CD4-positive, alpha-beta T cell (primary cell): ENCODE measurements at places on chromosomes 2 and 18. TPM values are rescaled to one million over a fixed set of nuclear protein-coding genes. Genes with fewer than 3 reads are reported as not detected.

Gene HRH4
- 0.34 TPM for total RNA-seq

- DNase-seq, result no peak
- peaks cover 37% of the 10 kb centered on the region for H3K4me1 ChIP-seq
- peaks cover 30% of the 10 kb centered on the region for H3K36me3 ChIP-seq
- H3K27ac ChIP-seq, result no peak overlapping the region
Observed at GRCh38 chr2:98519156-98519555, 74.5 kb downstream of the INPP4A start.

DNA sequence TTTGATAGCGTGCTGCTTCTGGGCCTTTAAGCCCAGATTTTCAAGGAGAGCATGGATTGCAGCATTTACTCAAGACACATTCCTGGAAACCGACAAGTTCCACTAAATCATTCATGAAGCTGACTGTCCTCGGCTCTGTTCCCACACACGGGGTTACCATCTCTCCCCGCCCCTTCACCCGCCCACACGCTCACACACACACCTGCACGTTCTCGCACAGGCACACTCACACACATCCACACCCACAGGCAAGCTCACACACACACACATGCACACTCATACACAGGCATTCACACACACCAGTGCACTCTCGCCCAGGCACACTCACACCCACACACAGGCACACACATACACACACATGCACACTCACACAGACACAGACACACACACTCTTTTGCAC is 150.0 kb upstream of the AGAP1 start:
- H3K27ac ChIP-seq, result no peak overlapping the region
- H3K4me1 ChIP-seq, result no peaks in the 10 kb centered on the region
- H3K27me3 ChIP-seq, result peaks cover 12% of the 10 kb centered on the region
- no peaks in the 10 kb centered on the region for H3K36me3 ChIP-seq
- no peak overlapping the region for H3K4me3 ChIP-seq

- DNase-seq, result no peak
- H3K4me3 ChIP-seq, result no peak overlapping the region
- H3K4me1 ChIP-seq, result no peaks in the 10 kb centered on the region
- no peak overlapping the region for H3K27ac ChIP-seq
- no peaks in the 10 kb centered on the region for H3K36me3 ChIP-seq
- H3K27me3 ChIP-seq, result no peaks in the 10 kb centered on the region
Observed at GRCh38 chr18:79662034-79662433, 17.6 kb upstream of the CTDP1 start.

DNA sequence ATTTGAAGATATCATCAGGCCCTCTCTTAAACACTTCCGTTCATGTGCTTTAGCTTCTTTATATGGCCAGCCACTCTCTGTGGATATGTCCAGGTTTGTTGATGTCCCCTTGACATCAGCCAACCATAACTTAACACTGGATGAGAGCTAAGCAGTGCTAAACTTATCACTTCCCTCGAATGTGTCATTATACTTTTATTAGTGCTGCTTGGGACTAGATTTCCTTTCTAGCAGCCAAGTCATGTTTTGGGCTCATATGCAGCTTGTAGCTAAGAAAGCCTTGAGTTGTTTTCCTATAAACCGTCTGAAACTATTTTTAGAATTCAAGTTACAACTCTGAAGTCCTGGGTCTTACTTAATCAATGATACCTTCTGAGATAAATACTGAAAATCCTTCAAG is 144.8 kb upstream of the TNP1 start:
- no peaks in the 10 kb centered on the region for H3K4me1 ChIP-seq
- H3K4me3 ChIP-seq, result no peak overlapping the region
- no peaks in the 10 kb centered on the region for H3K36me3 ChIP-seq
- H3K27me3 ChIP-seq, result no peaks in the 10 kb centered on the region

Gene KCNG2
- not detected for total RNA-seq

Gene AQP12B
- not detected for total RNA-seq

GRCh38 chr2:1910592-1911246 is 166.4 kb upstream of the PXDN start:
- H3K4me3 ChIP-seq, result no peak overlapping the region
- no peak overlapping the region for H3K27ac ChIP-seq
- DNase-seq, result no peak
- no peaks in the 10 kb centered on the region for H3K27me3 ChIP-seq

Gene FAM237A
- total RNA-seq, result not detected

Gene USP37
- total RNA-seq, result 20.2 TPM

DNA sequence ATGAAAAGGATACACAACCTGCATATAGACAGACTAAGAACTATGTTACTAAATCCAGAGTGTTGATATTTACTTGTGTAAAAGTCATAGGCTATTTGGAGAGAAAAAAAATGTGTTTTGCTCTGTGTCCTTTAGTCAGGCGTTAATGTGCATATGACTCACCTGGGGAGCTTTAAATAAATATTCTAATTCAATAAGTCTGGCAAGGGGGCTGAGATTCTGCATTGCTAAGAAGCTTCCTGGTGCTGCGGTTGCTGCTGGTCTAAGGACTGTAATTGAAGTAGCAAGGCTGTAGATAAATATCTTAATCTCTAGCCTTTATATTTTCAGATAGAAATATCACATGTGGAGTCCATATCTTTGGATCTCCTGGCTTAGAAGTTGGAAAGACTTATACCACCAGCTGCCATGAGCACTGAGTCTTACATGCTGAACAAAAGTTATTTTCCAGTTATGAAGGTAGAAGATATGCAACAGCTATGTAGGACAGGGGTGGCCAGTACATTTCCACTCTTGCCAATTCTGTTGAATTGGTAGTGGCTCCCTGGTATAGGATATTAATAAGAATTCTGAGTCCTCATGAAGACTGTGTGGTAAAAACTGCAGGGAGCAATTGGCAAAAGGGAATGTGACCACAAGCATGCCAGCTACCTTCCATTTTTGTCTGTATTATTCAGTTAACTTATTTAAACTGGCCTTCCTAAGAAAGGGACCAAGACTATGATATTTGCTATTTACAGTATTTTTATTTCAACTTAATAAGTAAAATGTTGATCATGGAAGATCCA is 4.8 kb downstream of the SPAG16 start:
- no peak overlapping the region for H3K27ac ChIP-seq
- no peaks in the 10 kb centered on the region for H3K36me3 ChIP-seq
- no peaks in the 10 kb centered on the region for H3K27me3 ChIP-seq
- no peak for DNase-seq
- no peak overlapping the region for H3K4me3 ChIP-seq

DNA sequence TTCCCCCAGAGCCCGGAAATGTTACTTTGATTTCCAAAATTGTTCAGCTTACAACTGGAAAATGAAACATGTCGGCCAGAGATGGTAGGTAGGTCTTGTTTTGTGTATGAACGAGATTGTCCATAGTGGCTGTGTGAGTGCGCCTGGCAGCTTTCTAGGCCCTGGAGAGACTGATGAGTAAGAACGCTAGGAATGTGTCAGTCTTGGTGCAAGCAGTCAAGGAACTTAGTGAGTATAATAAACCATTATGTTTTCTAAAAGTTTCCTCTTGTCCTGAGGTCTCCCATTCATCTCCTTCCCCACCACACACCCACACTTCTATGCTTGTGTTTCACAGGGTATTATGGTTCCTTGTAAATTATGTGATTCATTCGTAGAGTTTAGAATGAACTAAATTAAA is 234.2 kb downstream of the CDH2 start:
- no peak for DNase-seq
- H3K36me3 ChIP-seq, result no peaks in the 10 kb centered on the region
- no peaks in the 10 kb centered on the region for H3K4me1 ChIP-seq
- H3K27me3 ChIP-seq, result no peaks in the 10 kb centered on the region
- H3K4me3 ChIP-seq, result no peak overlapping the region

- H3K27me3 ChIP-seq, result peaks cover 67% of the 10 kb centered on the region
- H3K36me3 ChIP-seq, result no peaks in the 10 kb centered on the region
- H3K27ac ChIP-seq, result no peak overlapping the region
- DNase-seq, result no peak
Observed at GRCh38 chr2:205684871-205685313, 2.6 kb downstream of the NRP2 start.

GRCh38 chr2:207248702-207249377 is 83.1 kb upstream of the KLF7 start:
- H3K4me1 ChIP-seq, result no peaks in the 10 kb centered on the region
- no peak overlapping the region for H3K4me3 ChIP-seq
- no peaks in the 10 kb centered on the region for H3K36me3 ChIP-seq
- no peak overlapping the region for H3K27ac ChIP-seq

Gene MC5R
- not detected for total RNA-seq

GRCh38 chr2:241638940-241639339 is 1.4 kb downstream of the ATG4B start:
- peaks cover 45% of the 10 kb centered on the region for H3K4me1 ChIP-seq
- H3K4me3 ChIP-seq, result no peak overlapping the region
- H3K27me3 ChIP-seq, result no peaks in the 10 kb centered on the region

Gene PREPL
- total RNA-seq, result 31.4 TPM
